ENCODE measurements at places on chromosomes 5 and 9.

- DNase-seq, result no peak
Measured at GRCh38 chr9:129273941-129274684, 96.1 kb upstream of the IER5L start.

DNA sequence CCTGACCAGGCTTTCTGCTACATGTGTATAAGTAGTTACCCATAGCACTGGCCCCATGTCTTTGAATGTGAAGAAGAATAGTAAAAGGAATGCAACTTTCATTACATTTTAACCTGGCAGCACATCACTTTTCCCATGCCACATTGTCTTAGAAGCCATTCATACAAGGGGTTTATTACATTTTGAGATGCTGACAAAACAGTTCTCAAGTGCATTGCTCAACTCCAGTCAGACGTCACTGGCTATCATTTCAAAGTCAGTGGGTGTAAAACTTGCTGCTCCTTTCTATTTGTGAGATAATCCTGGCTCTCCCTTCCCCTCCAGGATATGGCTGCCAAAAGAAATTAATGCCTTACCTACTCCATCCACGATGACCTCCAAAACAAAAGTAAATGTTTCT, 97.0 kb upstream of the VCAN start:
- DNase-seq, result no peak

GRCh38 chr9:37151812-37152211, 31.4 kb downstream of the ZCCHC7 start:
- DNase-seq, result no peak

GRCh38 chr9:69971643-69972449, 71.8 kb upstream of the MAMDC2 start:
- DNase-seq, result peak; percentile 61

GRCh38 chr5:149110406-149110805, 30.9 kb upstream of the ABLIM3 start:
- no peak for DNase-seq

DNA sequence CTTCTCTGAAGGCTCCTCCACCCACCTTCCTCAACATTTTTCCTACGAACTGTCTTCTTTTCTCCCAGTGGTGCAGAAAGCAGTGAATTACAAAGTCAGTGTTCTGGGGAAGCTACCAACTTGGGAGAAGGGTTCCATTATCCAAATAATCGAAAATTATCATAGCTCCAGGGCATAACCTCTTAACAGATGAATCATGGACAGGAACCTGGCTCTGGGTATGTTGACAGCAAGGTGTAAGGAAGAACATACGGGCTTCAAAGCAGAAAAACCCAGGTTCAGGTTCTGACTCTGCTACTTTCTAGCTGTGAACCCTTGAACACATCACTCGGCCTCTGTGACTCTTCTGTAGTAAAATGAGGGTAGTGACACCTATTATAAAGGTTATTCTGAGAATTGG, 351.3 kb downstream of the ENC1 start:
- no peak for DNase-seq
